NCI-H748 treated with DMSO at 0.1 percent for 48 hours (cell line): ENCODE measurements at places on chromosomes 5 and 9.

DNA sequence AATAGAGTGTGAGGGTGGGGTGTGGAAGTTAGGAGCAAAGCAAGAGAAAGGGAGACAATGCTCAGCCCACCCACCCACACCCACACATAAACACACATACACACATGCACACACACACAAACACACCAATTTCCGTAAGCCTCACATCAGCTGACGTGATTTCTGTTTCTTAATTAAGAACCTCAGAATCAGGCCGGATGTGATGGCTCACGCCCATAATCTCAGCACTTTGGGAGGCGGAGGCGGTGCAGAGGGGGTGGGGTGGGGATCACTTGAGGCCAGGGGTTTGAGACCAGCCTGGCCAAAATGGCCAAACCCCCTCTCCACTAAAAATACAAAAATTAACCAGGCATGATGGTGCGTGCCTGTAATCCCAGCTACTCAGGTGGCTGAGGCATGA lies 26.4 kb upstream of the PIK3R1 start:
- DNase-seq: no peak

DNA sequence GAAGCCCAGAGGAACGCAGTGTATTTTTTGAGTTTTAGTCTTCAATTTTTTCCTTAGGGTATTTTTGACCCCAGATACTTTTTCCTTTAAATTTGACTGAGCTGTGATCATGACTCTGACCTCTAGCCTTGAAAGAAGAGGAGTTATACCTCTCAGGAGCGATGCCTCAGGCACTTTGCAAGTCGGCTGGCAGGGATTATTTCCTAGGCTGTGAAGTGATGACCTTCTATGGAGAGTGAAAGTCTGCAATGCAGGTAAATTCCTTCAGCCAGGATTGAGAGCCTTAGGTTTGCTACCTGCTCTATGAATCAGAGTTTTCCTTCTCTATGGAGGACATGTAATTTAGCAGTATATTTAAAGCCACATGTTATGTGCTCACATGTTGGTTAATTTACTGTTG lies 10.8 kb upstream of the NUDT12 start:
- no peak for DNase-seq

- no peak for DNase-seq
Measured at GRCh38 chr5:107676702-107677101, 6.0 kb upstream of the EFNA5 start.

- no peak for DNase-seq
Measured at GRCh38 chr9:137130176-137130755, 8.7 kb upstream of the GRIN1 start.

DNA sequence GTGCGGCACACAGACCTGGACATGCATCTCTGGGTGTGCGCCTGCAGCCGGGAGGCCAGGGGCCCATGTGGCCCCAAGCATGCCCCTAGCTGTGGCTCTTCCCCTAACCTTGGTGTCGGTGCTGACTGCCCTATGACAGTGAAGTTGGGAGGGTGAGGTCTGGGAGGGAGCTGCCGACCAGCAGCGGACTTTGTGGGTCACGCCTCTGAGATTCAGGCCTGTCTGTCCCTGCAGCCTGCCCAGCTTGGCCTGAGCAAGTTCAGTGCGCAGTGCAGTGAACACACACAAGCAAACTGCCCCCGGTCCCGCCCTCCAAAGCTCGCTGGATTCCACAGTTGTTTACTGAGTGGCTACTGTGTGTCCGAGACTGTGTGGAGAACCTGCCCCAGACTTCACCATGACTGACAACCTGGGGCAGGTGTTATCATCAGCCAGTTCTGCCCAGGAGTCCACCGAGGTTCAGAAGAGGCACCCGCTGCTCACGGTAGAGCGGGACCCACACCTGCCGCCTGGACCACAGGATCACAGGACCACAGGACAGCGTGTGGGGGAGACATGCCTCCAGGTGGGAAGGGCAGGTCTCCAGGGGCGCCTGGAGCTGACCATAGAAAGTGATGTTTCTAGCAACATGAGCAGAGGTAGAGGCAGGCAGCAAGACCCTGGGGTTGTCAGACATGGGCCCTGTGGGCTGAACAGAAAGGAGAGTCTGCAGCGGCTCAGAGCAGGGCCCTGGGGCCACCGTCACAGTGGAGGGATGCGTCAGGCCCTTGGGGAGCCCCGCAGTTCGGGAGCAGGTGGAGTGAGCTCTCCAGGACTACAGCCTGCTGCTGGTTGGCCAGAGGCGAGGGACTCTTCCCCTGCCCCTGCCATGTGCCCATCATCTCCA lies 105.1 kb downstream of the PHF2 start:
- DNase-seq: no peak

DNA sequence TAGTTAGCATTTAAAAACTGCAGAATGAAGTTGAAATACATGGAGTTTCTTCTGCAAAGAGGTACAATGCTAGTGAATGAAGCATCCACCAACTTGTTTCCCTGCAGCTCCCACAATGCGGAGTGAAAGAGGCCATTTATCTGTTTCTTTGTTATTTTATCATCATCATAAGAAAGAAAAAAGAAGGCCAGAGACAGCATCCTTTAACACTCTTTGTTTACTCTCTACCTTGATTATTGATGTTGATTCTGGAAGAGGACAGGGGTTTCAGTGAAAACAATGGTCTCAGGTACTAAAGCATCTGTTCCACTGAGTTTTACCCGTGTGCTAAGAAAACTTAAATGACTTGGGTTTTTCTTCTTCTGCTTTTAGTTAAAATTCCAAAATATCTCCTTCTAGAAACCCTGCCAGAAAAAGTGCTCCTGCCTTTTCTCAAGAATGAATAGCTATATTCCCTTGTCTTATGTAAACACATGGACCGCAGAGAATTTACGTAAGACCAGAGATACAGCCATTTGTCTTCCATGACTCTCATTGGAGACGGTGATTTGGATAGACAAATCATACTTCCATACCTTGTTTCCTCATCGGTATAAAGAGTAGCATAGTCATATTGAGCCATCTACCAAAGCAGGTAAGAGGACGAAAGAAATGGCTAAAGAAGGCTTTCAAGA lies 81.1 kb downstream of the EFNA5 start:
- DNase-seq: no peak

GRCh38 chr9:88313364-88314220 lies 74.7 kb upstream of the SPIN1 start:
- DNase-seq: no peak

GRCh38 chr5:80755626-80756025 lies 100.8 kb upstream of the DHFR start:
- no peak for DNase-seq

- DNase-seq: no peak
Measured at GRCh38 chr5:172194985-172195774, 1.2 kb downstream of the EFCAB9 start.

DNA sequence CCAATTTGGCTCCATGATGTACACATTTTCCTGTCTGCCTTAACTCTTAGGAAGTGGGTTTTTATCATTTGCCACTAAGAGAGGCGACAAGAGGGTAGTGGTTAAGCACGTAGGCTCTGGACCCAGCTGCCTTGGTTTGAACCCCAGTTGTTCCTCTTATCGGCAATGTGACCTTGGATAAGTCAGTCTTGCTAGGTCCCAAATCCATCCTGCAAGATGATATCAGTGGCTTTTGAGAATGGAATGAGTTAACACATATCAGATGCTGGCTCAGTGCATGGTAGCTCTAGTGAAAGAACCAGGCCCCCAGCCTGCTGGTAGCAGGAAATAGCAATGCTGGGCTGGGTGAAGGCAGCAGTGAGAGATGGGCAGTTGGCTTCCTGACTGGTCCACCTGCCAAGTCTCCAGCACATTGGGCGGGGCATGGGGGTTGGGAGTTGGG lies 72.5 kb downstream of the STK10 start:
- DNase-seq: no peak

DNA sequence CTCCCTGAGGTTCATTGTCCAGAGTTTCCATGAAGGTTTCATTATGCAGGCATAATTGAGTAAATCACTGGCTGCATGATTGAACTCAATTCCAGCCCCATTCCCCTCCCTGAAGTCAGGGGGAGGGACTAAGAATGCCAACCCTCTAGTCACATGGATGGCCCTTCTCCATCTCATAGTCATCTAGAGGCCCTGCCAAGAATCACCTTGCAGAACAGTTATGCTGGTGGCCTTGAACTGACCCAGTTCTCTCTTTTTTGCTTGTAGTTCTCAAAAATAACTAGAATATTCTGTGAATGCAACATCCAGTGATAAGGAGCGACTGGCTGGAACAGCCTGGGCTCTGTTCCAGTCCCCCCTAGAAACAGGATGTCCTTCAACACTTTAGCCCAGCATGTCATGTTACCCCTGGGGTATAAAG lies 31.7 kb downstream of the SLC35A4 start:
- DNase-seq: no peak

DNA sequence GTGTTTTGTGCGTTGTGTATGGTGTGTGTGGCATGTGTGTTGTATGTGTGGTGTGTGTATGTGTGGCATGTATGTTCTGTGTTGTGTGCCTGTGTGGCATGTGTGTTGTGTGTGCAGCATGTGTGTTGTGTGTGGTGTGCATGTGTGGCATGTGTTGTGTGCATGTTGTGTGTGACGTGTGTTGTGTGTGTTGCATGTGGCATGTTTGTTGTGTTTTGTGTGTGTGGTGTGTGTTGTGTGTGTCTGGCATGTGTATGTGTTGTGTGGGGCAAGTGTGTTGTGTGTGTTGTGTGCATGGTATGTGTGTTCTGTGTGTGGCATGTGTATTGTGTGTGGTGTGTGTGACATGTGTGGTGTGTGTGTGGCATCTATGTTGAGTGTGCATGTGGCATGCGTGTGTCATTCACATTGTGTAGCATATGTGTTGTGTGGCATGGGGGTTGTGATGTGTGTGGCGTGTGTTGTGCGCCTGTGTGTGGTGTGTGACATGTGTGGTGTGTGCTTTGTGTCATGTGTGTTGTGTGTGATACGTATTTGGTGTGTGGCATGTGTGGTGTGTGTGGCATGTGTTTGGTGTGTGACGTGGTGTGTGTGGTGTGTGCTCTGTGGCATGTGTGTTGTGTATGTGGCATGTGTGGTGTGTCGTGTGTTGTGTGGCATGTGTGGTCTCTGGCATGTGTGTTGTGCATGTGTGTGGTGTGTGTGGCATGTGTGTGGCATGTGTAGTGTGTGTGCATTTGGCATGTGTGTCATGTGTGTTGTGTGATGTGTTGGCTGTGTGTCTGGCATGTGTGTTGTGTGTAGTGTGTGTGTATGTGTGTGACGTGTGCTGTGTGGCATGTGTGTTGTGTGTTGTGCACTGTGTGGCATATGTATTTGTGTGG lies 46.6 kb upstream of the IRX4 start:
- DNase-seq: no peak

DNA sequence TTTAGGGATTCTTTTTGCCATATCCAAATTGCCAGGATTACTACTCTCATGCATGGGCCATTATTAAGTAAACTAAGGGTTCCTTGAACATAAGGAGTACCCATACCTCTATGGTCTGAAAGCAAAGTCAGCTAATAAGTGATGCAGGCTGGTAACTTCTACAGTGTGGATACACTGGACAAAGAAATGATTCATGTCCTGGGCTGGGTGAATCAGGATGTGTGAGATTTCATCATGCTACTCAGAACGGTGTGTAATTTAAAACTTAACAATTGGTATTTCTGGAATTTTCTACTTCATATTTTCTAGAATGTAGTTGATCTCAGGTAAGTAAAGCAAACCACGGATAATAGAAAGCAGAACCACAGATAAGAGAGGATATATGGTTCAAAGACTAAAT lies 428.8 kb downstream of the CHSY3 start:
- DNase-seq: no peak

- DNase-seq: no peak
Measured at GRCh38 chr9:104247899-104248460, 153.9 kb downstream of the SMC2 start.

DNA sequence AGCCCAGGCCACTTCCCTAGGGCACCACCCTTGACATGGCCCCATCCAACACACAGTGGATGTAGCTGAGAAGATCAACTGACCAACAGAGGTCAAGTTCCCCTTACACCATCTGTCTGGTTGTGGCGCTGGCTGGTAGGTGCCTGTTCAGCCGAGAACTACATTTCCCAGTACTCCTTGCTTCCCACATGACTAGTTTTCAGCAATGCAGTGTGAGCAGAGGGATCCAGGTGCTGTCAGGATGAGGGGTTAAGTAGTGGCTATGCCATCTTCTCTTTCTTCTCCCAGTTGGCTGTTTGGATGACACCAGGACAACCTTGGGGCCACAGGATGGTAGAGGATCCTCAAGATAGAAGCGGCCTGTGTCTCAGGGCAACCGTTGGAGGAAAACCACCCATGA lies 48.6 kb upstream of the SH3PXD2B start:
- no peak for DNase-seq

GRCh38 chr9:72533322-72533721 lies 11.9 kb downstream of the TMC1 start:
- DNase-seq: no peak

- no peak for DNase-seq
Measured at GRCh38 chr9:97322105-97322504, 14.6 kb downstream of the CCDC180 start.

GRCh38 chr5:169422087-169422486 lies 121.1 kb upstream of the SLIT3 start:
- DNase-seq: no peak

GRCh38 chr5:65967288-65968066 lies 41.1 kb downstream of the ERBIN start:
- no peak for DNase-seq

GRCh38 chr9:24553183-24553552 lies 7.5 kb upstream of the IZUMO3 start:
- no peak for DNase-seq

DNA sequence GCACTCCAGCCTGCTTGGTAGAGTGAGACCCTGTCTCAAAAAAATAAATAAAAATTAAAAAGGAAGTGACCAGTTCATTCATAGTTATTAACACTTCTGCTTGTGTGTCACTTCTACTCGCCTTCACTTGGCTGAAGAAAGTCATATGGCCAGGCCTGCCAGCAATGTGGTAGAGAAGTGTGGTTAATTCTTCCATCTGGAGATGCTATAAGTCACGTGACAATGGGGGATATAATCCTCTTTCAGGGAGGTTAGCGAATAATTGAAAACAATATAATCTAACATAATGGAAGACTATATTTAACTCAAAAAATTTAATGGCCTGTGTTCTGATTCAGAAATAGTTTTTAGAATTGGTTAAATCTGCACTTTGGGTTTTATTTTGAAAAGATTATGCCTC lies 305.6 kb downstream of the DOCK8 start:
- no peak for DNase-seq

DNA sequence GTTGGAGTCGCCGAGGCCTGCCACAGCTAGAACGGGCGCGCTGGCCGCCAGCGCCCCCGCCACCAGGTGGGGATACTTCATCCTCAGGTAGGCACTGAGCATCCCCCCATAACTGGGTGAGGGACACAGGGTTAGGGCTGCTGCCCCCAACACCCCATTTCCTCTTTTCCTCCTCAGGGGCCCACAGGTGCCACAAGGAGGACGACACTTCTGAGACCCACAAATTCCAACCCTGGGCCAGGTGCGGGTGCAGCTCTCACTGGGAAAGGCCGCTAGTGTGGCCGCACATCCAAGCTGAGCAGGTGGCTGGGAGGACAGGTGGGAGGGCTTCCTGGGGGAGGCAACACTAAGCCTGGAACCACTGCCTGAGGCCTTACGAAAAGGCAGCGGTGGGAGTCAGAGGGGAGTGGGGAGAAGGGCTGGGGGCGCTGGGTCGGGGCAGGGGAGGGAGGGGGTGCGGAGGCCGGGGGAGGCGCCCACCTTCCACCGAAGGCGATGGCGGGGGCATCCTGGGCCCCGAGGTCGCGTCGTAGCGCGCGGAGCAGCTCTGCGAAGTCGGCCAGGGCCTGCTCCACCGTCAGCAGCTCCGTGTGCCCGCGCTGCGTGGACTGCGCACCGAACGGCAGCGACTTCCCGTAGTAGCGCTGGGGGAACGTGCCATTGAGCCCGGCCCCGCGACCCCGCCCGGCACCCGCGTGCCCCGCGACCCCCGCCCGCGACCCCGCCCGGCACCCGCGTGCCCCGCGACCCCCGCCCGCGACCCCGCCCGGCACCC lies 961 bp downstream of the DPP7 start:
- DNase-seq: no peak
